ENCODE measurements at places on chromosomes 7 and 10.

- DNase-seq: no peak
Observed at GRCh38 chr7:151012031-151012692, 12.1 kb downstream of the ATG9B start.

GRCh38 chr7:138665669-138666140 lies 35.5 kb downstream of the SVOPL start:
- no peak for DNase-seq

DNA sequence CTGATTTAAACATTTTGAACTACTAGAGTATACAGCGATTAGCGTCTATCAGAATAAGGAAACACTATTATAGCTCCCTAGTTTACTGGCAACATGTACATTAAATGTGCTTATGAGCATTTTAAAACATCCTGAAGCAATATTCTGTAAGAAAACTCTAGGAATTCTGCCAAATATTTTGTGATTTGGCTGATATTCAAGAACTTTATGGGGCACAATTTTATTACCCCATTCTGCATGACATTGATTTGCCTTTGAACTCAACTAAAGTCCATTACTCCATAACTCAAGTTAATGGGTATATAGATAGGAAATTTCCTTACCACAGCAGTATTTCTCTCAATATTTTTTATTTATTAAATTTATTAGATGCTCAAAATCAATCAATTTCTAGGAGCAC lies 369.9 kb upstream of the KCND2 start:
- DNase-seq: no peak

- no peak for DNase-seq
Observed at GRCh38 chr7:146874722-146875121, 758.1 kb downstream of the CNTNAP2 start.

DNA sequence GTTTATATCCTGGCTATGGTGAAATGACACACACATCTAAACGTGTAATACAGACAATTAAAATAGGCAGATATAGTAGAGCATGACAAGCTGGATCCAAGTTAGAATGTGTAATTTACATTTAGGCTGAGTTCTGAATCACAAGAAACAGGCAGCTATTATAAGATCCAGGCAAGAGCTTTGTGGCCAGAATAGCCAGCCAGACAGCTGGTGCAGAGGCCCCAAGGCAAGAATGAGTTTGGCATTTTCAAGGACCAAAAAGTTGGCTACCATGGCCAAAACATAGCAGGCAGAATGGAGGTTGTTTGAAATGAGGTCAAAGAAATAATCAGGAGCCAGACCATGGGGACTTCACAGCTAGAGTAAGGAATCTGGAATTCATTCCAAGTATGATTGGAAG lies 281.7 kb downstream of the MTERF1 start:
- DNase-seq: no peak

GRCh38 chr10:13496931-13497330 lies 31.9 kb downstream of the BEND7 start:
- no peak for DNase-seq

DNA sequence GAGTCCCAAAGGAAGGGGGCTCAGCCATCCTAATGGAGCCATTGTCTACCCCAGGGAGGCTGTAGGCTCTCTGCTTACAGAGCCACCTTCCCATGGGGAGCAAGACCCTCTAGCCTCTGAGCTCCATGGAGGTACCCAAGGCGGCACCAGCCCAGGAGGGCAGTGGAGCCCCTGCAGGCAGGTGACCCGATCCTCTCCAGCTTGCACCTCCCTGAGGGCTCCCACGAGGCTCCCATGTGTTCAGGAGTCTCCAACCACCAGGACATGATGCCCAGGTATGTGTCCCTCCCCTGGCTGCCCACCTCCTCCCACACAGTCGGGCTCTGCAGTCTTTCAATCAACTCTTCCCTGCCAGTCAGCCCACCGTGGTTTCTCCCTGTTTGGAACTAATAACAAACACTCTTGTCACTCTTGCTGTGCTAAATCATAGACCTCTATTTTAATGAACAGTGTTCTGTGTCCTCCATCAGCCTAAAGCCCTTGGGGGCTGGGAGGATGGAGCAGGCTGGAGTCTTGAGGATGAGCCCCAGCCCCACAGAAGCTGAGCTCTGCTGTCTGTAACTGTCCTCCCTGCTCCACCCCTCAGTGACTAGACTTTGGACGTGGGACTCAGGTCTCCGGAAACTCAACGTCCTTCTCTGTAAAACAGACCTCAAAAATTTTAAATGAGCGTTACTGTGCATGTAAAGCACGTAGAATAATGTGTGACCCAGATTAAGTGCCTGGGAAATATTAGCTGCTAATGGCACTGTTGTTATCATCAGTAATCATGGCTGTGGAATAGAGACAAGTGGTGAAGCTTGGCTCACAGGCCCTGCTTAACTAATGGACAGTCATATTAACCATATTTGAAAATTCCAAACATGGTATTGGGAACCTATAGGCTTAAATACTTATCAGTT lies 298.9 kb downstream of the WDR37 start:
- no peak for DNase-seq

DNA sequence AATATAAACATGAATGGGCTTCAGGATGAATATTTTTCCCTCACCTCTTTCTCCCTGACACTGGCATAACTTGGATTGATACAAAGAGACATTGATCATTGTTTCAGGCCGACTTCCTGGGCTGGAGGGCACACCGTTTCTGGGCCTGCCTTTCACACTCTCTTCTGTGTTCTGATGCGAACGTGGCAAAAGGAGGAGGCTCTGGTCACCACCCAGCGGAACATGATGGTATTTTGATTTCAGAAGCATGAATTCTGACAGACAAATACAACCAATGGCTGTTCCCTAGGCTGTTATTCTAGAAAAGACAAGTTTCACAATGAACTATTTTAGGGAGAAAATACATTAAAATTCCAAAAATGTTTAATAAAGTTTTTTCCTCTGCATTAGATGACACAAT lies 534.5 kb upstream of the MKI67 start:
- no peak for DNase-seq
